ENCODE measurements at places on chromosomes 1 and 21.

GRCh38 chr1:243970077-243970476, 81.0 kb upstream of the ZBTB18 start:
- DNase-seq = no peak

- no peak for DNase-seq
These were observed 9.4 kb downstream of the TMEM35B start for GRCh38 chr1:34975771-34976170.

DNA sequence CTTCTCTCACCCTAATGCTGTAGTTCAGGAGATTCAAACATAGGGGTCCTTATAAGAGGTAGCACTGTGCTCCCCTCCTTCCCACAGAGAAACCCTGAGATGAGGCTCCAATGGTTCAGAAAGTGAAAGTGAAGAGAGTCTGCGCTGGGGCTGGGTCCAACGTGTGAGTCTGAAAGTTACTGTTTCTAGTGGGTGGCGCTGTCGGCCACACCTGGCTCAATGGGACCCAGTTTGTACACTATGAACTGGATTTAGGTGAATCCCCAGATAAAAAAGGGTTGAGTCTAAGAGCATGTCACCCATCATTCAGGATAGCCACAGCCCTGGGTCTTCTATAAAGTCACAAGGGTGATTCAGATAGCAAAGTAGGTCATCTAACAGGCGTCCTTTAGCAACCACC, 2.8 kb downstream of the SMCP start:
- DNase-seq = no peak

DNA sequence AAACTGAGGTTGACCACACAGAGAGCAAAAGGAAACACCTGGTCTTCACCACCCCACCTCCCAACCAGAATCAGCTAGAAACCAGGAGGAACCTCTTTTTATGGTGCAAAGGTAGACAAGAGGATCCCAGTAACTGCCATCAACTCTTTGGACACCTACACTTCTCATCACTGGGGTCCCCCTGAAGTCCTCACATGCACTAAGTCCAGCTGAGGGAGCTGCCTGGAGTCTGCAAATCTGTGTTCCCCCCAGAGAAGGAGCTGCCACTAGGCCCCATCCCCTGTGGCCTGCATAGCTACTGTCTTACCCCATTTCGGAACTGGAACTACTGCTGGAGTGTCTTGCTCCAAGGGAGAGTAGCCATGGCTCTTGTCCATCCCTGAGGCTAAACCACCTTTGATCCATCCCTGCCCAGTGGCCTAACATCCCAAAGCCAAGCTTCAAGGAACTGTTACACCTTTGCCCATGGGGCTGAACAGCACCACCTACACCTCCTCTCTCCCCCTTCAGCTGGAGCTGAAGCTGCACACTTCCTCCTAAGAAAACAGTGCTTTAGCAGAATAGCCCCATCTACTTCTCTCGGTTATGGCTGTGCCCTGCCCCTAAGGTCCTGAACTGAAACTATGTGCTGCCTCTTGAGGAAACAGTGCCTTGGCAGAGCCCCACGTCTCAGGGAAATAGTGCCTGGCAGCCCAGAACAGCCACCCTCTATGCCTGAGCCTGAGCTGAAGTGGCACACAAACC, 85.4 kb upstream of the CD53 start:
- peak; percentile 10 for DNase-seq

GRCh38 chr1:41468122-41468762, 16.2 kb downstream of the EDN2 start:
- no peak for DNase-seq

DNA sequence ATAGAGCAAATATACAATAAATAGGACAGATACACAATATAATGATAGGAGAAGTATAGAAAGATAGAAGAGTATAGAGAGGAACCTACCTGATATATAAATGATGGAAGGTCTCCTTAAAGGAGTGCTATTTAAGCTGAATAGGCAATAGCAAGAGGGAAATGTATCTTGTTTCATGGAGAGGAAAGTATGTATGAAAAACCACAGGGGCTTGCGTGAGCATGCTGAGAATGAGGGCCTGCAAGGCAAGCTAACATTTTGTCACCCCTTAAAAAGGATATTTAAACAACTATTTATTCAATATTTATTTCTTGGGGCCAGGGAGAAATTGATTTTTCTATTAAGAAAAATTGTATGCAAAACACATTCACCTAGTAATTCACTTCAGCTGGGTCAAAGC, 150.9 kb upstream of the ZRANB2 start:
- DNase-seq = no peak

- DNase-seq = no peak
These were observed 40.7 kb upstream of the DHCR24 start for GRCh38 chr1:54927472-54928240.

DNA sequence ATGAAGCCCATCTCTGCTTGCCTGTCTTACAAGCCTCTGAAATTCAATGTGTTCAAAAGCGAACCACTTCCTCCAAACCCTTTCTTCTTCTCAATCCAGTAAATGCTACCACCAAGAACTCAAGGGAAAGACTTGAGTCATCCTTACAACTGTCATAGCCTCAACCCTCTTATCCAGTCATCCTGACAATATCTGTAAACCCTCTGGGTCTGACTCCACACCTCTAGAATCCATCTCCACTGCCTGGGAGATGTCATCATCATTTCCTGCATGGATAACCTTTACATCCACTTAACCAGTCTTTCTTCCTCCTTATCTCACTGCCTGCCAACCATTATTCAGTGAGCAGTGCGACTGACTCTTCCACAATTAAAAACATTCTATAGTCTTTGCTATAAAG, 441.1 kb downstream of the SETD4 start:
- DNase-seq = no peak

- no peak for DNase-seq
These were observed 29.4 kb upstream of the CD101 start for GRCh38 chr1:116971965-116972673.

DNA sequence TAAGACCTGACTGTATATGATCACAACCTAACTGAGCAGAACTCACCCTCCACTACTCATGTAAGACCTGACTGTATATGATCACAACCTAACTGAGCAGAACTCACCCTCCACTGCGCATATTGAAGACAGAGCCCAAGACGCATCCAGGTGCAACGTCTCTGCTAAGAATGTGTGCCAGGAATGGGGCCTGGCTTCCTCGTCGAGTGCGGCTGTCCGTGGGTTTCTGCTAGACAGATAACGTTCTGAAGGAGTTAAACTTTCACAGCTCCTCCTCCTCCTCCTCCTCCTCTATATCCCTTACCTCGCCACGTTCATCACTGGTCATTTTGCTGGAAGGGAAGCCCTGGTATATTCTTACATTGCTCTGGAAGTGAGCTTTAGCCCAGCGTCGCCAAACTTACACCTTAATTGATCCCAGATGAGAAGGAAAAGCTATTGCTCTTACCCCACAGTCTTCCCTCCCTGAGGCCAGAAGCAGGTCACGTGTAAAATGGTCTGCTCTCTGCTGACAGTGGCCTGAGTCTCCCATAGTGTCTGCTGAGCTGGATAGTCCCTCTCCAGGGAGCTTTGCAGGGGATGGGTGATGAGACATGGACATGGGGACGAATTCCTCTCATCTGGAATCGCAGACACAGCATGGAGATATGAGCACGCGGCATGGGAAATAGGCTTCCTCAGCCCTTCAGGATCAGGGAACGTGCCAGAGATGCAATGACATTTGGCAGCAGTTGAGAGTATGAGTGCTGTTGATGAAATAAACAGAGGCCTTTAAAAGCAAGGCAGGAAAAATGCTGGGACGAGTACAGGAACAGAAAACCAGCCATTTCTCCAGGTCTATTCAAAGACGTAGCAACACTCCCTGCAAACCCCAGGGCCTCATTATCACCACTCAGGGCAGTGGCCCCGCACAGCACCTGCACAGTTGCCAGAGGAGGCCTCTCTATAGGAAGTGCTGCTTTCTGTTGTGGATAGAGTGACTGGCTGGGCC, 528.1 kb downstream of the KIF26B start:
- no peak for DNase-seq

- DNase-seq = no peak
These were observed 52.7 kb downstream of the TRMT1L start for GRCh38 chr1:185104083-185104482.

GRCh38 chr1:24643363-24644099, 429 bp downstream of the SRRM1 start:
- DNase-seq = no peak

DNA sequence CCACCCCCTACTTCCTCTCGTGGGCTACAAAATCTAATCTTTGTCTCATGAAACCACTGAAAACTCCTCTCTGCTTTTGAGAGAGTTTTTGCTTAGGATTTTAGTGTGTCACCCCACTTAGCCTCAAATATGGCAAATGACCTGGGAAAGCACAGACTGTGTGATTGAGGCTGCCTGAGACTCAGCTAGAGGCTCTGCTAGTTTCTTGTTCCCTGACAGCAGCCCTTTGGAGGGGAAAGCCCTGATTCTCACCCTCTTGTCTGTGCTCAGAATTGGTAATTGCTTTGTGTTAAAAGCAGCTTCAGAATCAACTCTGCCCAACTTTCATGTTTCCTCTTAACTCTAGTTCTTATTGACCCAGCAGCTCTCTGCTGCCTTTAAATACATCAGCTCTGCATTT, 85.6 kb upstream of the ZP4 start:
- no peak for DNase-seq

GRCh38 chr1:1371364-1371745, 3.7 kb downstream of the AURKAIP1 start:
- DNase-seq = no peak

DNA sequence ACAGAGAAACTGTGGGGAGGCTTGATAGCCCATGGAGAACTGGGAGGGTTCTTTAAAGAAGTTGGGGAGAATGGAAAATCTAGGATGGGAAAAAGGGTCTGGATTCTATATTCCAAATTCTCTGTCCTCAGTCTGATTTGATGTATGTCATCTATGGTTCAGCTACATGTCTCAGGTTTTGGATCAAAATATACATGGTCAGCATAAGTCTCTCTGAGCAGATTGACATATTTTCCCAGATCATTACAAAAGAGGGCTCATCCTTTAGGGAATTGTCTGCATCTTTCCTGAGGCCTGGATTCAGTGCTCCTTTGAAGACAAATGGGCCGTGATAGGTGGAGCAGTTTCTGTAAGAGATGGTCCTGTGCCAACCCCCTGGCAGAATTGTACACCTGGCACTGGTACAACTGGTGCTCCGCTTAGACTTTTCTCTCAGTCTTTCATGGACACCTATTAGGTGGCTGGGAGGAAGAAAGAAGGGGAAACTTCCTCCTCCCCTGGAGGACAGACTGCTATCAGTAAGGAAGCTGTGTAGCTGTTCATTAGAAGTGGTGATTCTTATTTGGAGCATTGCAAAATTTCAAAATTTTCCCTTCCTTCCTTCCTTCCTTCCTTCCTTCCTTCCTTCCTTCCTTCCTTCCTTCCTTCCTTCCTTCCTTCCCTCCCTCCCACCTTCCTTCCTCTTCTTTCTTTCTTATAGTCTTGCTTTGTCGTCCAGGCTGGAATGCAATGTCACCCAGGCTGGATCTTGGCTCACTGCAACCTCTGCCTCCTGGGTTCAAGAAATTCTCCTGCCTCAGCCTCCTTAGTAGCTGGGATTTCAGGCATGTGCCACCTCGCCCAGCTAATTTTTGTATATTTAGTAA, 26.1 kb upstream of the RGL1 start:
- no peak for DNase-seq

- no peak for DNase-seq
These were observed 169.0 kb downstream of the RYR2 start for GRCh38 chr1:237211031-237211430.

DNA sequence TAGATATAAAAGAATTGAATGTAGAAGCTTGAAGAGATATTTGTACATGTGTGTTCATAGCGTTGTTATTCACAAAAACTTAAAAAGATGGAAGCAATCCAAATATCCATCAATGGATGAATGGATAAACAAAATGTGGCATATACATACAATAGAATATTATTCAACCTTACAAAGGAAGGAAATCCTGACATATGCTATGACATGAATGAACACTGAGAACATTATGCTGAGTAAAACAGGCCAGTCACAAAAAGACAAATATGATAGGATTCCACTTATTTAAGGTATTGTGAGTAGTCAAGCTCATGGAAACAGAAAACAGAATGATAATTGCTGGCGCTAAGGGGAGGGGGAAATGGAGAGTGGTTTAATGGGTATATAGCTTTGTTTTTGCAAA, 47.0 kb upstream of the DYRK1A start:
- DNase-seq = no peak

DNA sequence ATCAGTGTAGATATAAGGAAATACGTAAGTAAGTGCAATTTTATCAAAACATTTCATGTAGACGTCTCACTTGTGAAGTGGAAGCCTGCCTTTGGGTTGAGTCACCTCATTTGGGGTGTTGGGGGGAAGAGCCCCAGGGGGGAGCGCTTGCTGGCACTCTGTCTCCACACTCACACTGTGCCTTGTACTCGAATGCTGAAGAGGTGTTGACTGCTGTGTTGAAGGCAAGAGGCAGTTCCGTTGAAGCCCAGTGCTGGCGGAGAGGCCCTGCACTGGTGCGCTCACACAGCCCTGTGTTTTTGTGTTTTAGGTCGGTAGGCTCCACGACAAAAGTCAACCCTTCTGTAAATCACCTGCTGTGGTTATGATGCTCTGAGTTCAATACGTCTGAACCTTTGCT, 131.9 kb upstream of the COL6A1 start:
- no peak for DNase-seq

DNA sequence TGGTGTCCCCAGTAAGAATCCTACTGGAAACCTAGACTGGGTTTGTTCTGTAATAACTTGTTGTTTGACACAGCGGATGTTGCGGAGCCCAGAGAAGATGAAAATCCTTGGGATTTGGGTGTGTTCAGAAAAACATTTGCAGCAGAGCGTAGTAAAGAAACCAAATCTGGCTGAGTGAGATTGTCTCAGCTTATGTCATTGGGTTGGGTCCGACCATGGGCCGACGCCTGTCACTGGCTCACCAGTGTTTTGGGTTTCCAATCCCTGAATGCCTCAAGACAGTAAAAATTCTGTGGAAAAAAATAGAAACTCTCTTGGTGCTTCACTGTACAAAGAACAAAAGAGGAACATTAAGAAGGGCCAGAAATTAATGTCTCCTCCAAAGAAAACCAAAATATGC, 146.3 kb downstream of the TPR start:
- DNase-seq = no peak

DNA sequence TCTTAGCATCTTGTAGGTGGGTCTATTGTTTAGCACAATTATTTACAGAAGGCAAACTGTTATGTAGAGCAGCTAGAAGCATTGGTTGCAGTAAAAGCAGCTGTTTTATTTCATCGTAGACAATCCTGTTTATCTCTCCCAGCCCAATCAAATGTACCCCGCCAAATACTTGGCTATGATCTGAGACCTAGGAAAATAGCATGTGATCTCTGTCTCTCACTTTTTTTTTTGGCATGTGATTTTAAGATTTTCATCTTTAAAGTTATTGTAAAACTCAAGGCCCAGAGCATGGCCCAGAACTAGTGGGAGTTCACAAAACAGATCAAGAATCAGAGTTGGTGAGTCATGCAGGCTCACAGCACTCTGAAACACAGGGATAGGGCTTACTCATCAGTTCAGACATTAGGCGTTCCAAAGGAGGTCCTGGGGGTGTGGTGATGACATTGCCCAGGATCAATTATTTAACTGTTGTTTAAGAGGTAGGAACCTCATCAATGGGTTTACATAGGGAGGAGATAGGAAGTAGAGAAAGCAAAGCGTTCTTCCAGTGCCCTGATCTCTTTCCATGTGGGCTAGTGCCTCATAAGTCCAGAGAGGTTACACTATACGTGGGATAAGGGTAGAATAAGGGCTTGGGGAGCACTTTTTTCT, 40.2 kb downstream of the TBX19 start:
- DNase-seq = no peak

Data from NCI-H2107 (cell line).